ENCODE measurements at places on chromosomes 2 and 18.
A peak's percentile ranks its signal among the peaks of the same experiment; 100 is the strongest.

DNA sequence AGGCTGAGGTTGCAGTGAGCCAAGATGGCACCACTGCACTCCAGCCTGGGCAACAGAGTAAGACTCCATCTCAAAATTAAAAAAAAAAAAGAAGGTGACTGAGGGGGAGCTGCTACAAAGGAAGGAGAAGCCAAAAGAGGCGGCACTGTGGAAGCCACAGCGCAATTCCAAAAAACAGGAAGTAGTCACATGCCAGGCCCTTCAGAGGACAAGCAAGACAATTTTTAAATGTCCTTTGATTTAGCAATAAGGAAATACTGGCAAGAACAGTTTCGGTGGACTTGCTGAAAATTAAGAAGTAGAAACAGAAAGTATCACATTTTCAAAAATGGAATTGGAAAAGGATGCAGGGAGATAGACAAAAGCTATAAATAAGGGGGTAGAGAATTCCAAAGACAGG is 122.8 kb downstream of the OSBPL1A start:
- DNase-seq = no peak

DNA sequence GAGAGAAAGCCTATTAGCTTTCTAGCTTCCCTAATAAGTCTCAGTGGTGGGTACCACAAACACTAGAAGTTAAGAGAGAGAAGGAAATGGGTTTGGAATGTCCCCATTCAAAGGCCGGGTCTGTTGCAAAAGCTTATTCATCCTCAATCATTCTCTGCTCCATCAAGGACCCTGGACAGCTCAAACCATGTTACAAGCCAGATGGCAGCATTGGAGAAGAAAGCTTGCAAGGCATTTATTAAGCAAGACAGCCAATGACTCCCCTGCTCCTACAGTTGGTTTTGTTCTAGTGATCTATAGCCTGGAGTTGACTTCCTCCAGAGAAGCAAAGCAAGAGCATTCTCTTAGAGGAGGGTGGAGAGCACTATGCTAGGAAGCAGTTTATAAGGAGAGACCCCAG is 86.9 kb upstream of the LMAN1 start:
- DNase-seq = no peak

DNA sequence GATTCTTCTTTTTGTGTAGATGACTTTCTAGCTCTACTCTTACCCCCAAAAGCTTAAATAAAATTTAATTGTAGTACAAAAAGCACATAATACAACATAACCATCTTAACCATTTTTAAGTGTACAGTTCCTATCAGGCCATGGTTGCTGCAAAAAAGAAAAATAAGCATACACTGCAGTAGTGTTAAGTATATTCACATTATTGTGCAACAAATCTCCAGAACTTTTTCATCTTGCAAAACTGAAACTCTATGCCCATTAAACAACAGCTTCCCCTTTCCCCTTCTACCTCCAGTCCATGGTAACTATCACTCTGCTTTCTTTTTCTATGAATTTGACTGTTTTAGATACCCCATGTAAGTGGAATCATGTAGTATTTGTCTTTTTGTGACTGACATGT is 18.1 kb downstream of the PPM1B start:
- DNase-seq = no peak

GRCh38 chr2:236972491-236973342 is 113.0 kb upstream of the COPS8 start:
- peak; percentile 23 for DNase-seq

GRCh38 chr18:33836564-33836963 is 258.5 kb downstream of the ASXL3 start:
- no peak for DNase-seq

DNA sequence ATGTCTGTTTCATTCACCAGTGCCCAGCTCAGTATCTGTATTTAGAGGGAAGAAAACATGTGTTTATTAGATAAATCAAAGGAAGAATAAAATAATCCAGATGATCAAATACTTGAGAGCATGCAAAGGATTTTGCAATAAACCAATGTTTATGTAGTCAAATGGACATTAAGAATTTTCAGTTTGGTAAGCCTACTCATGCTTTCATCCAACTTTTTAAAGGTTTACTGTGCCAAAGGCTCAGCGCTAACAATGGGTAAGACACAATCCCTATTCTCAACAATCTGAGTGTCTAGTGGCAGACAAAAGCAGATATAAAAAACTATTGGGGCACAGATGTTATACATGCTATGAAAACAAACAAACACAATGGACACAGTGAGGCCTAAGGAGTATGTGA is 26.3 kb downstream of the GRB14 start:
- no peak for DNase-seq

GRCh38 chr2:53727921-53728320 is 39.7 kb upstream of the CHAC2 start:
- no peak for DNase-seq

- no peak for DNase-seq
Observed at GRCh38 chr2:168237741-168238140, 9.7 kb downstream of the STK39 start.

Measured in NCI-H187 (cell line).